Astrocyte of the cerebellum (primary cell): ENCODE measurements at places on chromosomes 3 and 15.

DNA sequence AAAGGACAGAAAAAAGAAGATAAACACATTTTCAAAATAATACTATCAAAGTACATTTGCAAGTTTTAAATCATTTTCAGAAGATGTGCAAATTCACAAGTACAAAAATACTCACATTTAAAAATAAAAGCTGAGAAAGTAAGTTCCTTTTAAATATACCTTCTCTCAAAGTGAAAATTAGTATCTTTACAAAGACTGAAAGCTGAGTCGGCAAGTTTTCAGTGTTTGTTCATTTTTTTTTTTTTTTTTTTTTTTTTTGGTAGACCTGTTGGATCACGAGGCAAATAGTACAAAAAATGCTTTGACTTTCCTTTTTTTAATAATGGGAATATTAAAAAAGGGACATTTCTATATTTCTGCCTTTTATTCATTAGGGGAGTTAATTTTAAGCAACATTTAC, 317.8 kb downstream of the LSAMP start:
- DNase-seq, result no peak

- DNase-seq, result no peak
Measured at GRCh38 chr3:189588070-189588469, 43.1 kb upstream of the TP63 start.

GRCh38 chr3:159451067-159451466, 537.6 kb upstream of the IL12A start:
- no peak for DNase-seq

- peak; percentile 16 for DNase-seq
Measured at GRCh38 chr3:146313746-146314111, 62.8 kb upstream of the PLSCR4 start.

GRCh38 chr3:26091096-26091495, 301.2 kb downstream of the OXSM start:
- DNase-seq, result no peak

DNA sequence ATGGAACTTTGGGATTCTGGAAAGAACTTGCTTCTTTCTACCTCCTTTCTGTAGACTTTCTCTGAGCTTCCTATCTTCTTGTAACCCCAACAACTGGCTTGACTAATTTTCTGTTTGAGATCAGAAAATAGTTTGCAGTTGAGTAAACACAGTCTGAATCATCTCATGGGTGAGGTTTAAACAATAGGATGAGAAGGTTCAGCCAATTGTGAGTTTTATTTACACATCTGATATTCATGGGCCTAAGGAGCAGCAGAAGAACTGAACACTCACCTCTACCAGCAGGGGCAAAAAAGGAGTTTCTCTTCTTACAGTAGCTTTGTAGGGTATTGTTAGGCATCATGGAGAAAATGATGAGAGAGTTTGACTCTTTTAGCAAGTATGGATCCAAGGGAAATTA, 54.2 kb downstream of the DTWD1 start:
- DNase-seq, result peak; percentile 33

GRCh38 chr3:84962415-84962814, 3.6 kb downstream of the CADM2 start:
- DNase-seq, result no peak

GRCh38 chr15:88716543-88717381, 77.9 kb downstream of the ISG20 start:
- no peak for DNase-seq

DNA sequence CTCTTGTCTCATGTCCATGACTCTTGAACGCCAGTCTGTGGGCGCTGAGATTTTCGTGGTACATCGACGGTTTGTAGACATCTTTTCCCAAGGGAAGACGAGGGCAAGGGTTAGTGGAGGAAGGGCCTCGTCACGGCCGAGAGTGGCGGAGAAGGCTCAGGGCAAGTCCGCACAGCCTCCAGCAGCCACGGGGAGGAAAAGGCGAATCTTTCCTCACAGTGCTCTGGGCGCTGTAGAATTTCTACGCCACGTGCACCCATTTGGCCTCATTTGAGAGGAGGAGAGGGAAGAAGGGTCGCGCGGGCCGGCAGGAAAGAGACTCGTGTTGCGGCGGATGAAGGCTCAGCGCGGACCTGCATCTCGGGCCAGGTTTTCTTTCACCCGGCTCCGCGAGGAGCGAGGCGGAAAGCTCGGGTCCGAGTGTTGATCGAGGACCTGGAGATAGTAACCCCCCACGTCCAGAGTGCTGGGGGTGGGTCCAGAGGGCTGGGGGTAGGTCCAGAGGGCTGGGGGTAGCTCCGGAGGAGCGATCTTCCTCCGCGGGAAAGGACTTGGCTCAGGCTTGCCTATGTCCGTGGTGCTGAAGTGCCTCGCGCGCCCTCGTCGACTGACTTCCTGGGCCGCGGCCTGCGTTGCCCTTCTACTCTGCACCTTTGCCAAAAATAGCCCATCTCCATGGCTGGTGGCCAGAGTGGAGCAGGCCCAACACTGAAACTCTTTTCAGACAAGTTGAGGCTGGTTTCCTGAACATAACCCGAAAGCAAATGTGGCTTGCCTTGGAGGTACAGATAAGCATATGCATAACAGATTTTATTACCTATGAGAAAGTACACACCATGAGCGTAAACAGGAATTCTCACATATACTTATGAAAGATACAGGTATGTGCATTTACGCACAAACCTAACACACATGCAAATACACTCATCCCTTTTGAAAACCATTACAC, 1.1 kb downstream of the SLC35G2 start:
- DNase-seq, result no peak

- no peak for DNase-seq
Measured at GRCh38 chr15:60583946-60584345, 105.0 kb upstream of the ICE2 start.

DNA sequence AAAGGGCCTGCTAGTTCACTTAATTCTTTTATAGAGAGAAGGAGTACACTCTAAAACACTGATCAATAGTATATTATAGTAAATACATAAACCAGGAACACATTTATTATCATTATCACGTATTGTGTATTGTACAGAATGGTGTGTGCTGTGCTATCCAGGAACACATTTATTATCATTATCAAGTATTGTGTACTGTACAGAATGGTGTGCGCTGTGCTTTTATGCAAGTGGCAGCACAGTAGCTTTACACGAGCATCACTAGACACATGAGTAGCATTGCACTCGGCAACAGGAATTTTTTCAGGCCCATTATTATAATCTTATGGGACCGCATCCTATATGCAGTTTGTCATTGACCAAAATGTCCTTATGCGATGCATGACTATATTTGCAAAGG, 20.9 kb upstream of the MUC20 start:
- DNase-seq, result no peak

DNA sequence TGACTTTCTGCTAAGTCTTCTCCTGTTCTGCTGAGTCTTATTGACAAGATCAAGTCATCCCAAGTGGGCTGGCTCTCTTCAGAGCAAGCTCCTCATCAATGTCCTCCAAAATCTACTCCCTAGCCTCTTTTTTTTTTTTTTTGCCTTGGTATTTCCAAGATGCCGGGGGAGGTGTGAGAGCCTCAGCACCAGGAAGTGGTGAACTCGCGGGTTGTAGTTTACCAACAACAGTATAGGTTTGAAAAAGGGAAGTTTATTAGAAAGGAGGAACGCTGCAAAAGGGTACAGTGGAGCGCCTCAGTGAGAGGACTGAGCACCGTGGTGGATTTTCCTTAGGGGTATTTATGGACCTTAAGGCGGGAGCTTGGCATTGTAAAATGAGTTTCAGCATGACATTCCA, 94.3 kb upstream of the SGO1 start:
- DNase-seq, result no peak

GRCh38 chr3:25479727-25480010, 51.6 kb downstream of the RARB start:
- DNase-seq, result no peak

DNA sequence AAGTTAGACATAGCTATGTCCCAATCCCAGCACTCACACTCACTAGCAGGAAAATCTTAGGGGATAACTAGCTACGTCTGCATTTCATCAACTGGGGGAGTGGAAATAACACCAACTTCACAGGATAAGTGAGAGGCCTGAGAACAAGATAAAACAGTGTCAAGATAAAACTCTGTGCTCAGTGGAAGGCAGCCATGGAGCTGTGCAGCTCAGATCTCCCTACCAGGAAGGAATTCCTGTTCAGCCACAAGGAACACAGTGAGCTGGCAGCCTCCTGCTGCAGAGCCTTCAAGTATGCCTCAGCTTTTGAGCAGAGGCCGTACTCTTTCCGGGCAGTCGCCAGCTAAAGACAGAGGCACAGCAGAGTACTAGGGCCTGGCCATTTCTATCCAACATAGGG, 115.8 kb upstream of the TOPAZ1 start:
- no peak for DNase-seq

DNA sequence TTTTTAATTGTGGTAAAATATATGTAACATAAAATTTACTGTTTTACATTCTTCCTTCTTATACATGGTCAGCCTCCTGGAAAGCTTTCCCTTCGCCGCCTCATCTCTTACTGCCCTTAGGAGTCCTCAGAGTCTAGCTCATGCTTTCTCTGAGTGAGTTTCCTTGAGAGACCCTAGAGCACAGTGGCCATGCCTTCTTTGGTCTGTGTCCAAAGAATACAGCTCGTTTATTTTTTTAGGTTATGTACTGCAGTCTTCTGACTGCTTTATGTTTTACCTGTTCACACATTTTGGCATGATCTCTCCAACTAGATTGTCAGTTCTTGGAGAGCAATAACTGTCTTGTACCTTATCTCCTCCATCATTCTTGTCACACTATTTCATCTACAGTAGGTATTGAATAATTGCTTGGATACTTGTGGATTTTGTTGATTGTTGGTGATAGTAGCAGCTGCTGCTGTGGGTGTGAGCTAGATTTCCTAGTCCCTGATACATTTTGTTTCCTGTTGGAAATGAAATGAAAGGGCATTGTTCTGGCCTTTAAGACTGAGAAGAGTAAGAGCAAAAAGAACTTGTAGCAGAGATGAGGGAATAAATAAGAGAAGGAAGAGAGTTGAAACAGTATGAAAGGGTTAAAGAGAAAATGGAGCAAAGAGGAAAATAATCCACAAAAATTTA, 10.9 kb downstream of the ARIH2 start:
- DNase-seq, result no peak

GRCh38 chr3:41768363-41768762, 193.5 kb downstream of the ULK4 start:
- DNase-seq, result no peak

- DNase-seq, result no peak
Measured at GRCh38 chr15:77495838-77496596, 75.3 kb downstream of the HMG20A start.
